ENCODE measurements at places on chromosomes 7 and 10.

DNA sequence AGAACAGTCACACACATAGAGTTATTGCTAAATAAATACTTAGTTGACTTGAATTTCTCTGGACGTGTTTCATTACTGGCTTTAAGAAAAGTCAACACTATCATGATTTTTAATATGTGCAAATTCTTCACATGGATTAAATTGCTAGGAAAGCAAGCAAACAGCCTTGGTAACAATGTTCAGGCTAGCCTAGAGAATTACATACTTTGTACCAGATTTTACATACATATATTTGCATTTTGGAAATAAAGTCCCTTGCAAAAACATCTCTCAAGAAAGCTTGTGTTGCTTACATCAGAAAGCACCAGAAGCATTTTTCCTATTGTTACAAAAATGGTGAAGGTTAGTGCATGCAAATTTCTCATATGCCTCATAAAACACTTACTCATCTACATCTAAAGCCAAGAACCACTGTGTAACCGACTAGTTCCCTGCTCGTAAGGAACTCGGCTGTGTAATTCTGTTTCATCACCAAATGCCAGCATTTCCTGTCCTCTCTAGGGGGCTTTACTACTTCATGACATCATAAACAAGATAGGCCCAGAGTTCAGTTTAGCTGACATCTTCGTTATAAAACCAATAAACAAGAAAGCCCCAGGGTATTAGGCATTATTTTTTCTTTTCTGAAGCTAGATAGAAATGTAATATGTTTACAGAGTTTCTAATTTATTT is 87.8 kb downstream of the CFAP58 start:
- no peak for DNase-seq
- no peaks in the 10 kb centered on the region for H3K27me3 ChIP-seq
- no peaks in the 10 kb centered on the region for H3K4me1 ChIP-seq
- no peak overlapping the region for H3K4me3 ChIP-seq
- no peaks in the 10 kb centered on the region for H3K36me3 ChIP-seq
- no peak overlapping the region for H3K27ac ChIP-seq

DNA sequence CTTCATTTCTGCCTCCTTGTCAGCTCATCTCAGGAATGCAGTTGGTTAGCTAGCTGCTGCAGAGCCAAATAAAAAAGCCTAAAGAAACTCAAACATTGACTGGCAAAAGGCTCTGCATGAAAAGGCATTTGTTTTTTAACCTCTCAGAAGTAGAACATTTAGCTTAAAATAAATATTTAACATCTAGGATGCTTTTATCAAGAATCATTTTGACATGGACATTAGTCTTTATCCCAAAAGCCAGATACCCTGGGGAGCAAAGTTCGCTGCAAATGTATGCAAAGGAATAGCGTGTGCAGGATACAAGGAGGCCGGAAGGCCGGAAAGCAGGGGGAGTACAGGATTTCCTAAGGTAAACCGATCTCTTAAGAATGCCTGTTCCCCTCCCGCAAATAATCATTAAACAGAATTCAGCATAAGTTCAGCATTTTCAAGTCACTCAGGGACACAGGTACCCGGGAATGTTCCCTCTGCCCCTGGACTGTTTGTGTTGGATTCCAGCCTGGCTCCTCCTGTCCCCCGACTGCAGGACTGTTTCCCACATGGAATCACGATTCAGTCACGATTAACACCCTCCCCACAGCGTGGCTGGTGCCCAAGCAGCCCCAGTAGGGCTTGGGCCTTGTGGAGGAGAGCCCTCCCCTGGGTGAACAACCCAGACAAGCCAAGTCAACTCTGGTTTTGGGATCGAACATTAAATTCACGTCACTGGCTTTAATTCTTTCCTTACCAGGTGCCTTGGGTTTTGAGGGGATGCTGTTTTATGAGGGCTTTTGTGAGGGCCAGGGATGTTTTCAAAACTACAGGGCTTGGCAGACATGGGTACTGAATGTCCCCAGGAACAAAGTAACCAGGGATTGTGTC is 97.8 kb downstream of the HIPK2 start:
- H3K4me3 ChIP-seq: no peak overlapping the region
- peak overlapping the region; percentile 57 for H3K27ac ChIP-seq
- H3K27me3 ChIP-seq: no peaks in the 10 kb centered on the region
- no peaks in the 10 kb centered on the region for H3K36me3 ChIP-seq

DNA sequence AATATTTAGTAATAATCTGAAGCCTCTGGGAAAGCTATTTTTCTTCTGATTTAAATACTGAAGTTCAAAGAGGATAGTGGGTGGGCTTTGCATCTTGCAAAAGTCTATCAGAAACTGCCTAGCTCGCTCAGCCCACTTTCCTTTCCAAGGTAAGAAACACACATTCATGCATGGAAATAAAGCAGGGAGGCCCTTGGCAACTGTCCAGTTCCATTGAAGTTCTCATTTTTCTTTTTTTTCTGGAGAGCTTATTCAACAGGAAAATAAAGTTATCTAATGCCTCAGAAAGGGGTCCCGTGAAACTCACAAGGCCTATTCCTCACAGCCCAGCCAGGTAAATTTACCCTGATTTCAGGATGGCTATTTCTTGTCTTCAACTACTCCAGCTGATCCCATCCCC is 654.9 kb downstream of the KCNMA1 start:
- no peaks in the 10 kb centered on the region for H3K4me1 ChIP-seq
- H3K27ac ChIP-seq: no peak overlapping the region
- H3K4me3 ChIP-seq: no peak overlapping the region
- H3K36me3 ChIP-seq: no peaks in the 10 kb centered on the region
- H3K27me3 ChIP-seq: no peaks in the 10 kb centered on the region

DNA sequence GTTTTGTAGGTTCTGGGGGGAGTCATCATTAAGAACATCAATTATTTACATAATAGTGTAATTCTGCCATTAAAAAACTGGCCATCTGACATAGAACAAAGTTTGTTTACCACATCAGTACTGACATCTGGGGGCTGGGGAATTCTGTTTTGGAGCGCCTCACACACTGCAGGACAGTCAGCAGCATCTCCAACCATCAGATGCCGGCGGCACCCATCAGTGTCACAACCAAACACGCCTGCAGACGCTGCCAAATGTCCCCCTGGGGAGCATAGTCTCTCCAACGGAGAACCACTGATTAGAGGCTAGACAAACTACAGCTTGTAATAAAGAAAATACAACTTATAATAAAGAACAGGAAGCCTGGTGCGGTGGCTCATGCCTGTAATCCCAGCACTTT is 26.0 kb downstream of the GNA12 start:
- H3K27ac ChIP-seq: no peak overlapping the region
- H3K4me1 ChIP-seq: peaks cover 25% of the 10 kb centered on the region
- H3K36me3 ChIP-seq: no peaks in the 10 kb centered on the region
- no peak overlapping the region for H3K4me3 ChIP-seq
- no peaks in the 10 kb centered on the region for H3K27me3 ChIP-seq

- H3K27me3 ChIP-seq: no peaks in the 10 kb centered on the region
- no peak for DNase-seq
- H3K36me3 ChIP-seq: no peaks in the 10 kb centered on the region
These were observed 98.5 kb downstream of the ARHGAP22 start for GRCh38 chr10:48506147-48506917.

- no peak for DNase-seq
- no peak overlapping the region for H3K4me3 ChIP-seq
- no peaks in the 10 kb centered on the region for H3K4me1 ChIP-seq
- no peaks in the 10 kb centered on the region for H3K36me3 ChIP-seq
- H3K27me3 ChIP-seq: no peaks in the 10 kb centered on the region
These were observed 23.8 kb upstream of the UBE2D1 start for GRCh38 chr10:58311026-58311425.

- H3K4me1 ChIP-seq: no peaks in the 10 kb centered on the region
- DNase-seq: no peak
- H3K4me3 ChIP-seq: no peak overlapping the region
- H3K27me3 ChIP-seq: peaks cover 24% of the 10 kb centered on the region
- no peaks in the 10 kb centered on the region for H3K36me3 ChIP-seq
- H3K27ac ChIP-seq: no peak overlapping the region
These were observed 39.0 kb downstream of the PDGFA start for GRCh38 chr7:480531-481218.

DNA sequence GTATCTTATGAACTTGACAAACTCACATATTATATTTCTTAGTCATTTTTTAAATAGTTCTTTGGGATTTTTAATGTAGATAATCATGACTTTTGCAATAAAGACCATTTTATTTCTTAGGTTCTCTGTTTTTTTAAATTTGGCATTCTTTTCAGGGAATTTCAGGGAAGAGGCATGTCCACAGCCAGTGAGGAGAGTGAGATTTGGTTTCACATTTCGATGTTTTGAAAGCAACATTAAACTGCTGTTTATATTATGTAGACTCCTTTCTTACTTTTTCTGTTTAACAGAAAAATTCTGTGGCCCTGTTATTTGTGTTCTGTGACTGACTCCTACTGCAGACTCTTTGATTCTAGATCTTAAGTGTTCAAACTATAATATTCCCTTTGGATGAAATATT is 153.7 kb downstream of the FAM107B start:
- no peak for DNase-seq
- no peaks in the 10 kb centered on the region for H3K4me1 ChIP-seq
- H3K36me3 ChIP-seq: no peaks in the 10 kb centered on the region
- no peaks in the 10 kb centered on the region for H3K27me3 ChIP-seq
- H3K4me3 ChIP-seq: no peak overlapping the region
- no peak overlapping the region for H3K27ac ChIP-seq

DNA sequence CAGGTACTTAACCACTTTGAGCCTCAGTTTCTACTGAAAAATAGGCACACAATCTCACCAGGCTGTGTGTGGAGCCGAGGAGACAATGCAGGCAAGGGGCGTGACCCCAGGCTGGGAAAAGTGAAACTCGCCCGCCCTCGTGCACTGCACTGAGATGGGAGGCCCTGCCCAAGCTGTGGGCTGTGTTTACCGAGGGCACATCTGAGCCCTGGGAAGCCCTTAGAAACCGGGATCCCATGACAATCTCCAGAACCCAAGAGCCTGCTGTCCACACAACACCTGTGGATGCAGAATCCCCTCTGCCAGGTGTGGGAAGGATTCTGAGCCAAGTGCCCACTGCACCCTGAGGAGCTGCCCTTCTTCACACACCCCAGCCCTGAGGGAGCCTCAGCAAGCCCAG is 198.3 kb downstream of the GRID1 start:
- H3K36me3 ChIP-seq: no peaks in the 10 kb centered on the region
- no peak overlapping the region for H3K4me3 ChIP-seq
- no peak for DNase-seq

- H3K27me3 ChIP-seq: no peaks in the 10 kb centered on the region
- peak overlapping the region; percentile 98 for H3K27ac ChIP-seq
- H3K4me1 ChIP-seq: peaks cover 92% of the 10 kb centered on the region
- no peak overlapping the region for H3K4me3 ChIP-seq
- H3K36me3 ChIP-seq: no peaks in the 10 kb centered on the region
- no peak for DNase-seq
These were observed 15.9 kb downstream of the FAM53B start for GRCh38 chr10:124728071-124728829.

DNA sequence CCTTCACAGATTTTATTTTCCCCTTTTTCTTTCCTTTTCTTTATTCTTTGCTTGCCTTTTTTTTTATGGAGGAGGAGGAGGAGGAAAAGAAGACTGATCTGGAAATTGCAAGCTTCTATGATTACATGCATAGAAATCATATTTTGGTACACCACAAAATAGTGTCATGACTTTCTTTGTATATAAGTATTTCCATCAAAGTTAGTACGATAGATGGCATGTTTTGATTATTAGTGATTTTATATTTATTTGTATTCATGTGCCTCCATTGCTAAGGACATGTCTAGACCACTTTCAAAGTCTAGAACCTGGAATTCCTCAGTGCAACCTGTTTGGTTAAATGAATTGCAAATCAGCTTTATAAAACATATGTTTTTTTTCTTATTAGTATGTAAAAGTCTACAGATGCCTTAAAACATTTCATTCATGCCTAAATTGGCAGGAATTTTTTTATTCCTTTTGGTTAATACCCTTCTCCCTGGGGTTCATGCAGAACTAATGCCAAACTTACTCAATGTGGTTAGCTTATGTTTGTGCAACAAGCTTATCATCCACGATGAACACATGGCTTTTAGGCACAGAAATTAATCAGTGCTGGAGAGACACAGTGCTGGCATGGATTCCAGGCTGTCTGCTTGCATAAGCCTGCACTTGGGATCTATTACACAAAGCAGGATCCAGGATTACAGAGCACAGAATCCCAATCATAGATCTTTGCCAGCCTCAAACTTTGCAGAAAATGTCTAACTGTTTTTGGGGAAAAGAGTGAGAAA is 213.1 kb downstream of the CHRM2 start:
- no peak overlapping the region for H3K27ac ChIP-seq
- peak; percentile 67 for DNase-seq
- no peaks in the 10 kb centered on the region for H3K27me3 ChIP-seq
- no peaks in the 10 kb centered on the region for H3K36me3 ChIP-seq
- H3K4me3 ChIP-seq: no peak overlapping the region

- H3K27me3 ChIP-seq: peaks cover 3% of the 10 kb centered on the region
- peak overlapping the region; percentile 7 for H3K4me3 ChIP-seq
- H3K4me1 ChIP-seq: no peaks in the 10 kb centered on the region
These were observed 21.6 kb upstream of the PPA1 start for GRCh38 chr10:70254778-70255328.

- no peaks in the 10 kb centered on the region for H3K4me1 ChIP-seq
- no peak for DNase-seq
- no peak overlapping the region for H3K27ac ChIP-seq
- H3K36me3 ChIP-seq: no peaks in the 10 kb centered on the region
- no peaks in the 10 kb centered on the region for H3K27me3 ChIP-seq
- no peak overlapping the region for H3K4me3 ChIP-seq
These were observed 163.6 kb downstream of the PPP1R17 start for GRCh38 chr7:31850601-31851000.

DNA sequence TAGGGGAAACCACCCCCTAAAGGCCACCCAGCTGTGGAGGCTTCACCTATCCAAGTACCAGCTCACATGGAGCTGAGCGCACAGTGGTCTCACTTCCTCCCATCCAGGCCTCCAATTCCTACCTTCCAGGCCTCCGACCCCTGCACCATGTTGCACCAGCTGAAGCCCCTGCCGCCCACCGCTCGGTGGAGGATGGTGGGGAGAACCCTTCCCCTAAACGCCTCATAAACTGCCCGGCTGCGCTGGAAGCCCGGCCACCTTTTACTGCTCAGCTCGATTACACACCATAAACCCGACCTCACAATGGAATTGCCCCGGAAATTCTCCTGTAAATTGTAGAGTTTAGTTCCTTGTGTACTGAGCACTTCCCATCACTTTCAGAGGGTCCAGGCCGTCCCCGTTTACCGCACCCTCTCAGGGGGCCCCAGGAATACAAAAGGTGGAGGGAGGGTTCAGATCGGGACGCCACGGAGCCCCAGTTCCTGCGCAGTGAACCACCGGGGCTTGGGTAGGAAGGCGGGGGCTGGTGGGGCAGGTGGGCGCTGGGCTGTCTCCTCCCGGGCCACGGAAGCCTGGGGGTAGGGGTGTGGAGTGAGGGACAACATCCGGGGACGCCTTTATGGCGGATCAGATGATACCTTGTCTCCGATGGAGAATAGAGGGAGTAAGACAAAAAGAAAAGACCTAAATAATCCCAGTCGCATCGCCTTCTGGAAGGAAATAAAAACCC is 1.4 kb upstream of the HOXA7 start:
- H3K27ac ChIP-seq: no peak overlapping the region
- H3K4me1 ChIP-seq: no peaks in the 10 kb centered on the region
- H3K36me3 ChIP-seq: no peaks in the 10 kb centered on the region
- H3K4me3 ChIP-seq: no peak overlapping the region
- H3K27me3 ChIP-seq: peaks cover 91% of the 10 kb centered on the region

GRCh38 chr10:17793823-17794644 is 15.1 kb upstream of the MRC1 start:
- H3K4me1 ChIP-seq: no peaks in the 10 kb centered on the region
- H3K4me3 ChIP-seq: no peak overlapping the region
- H3K36me3 ChIP-seq: no peaks in the 10 kb centered on the region
- no peak overlapping the region for H3K27ac ChIP-seq

Measured in tibial nerve (tissue), 4 donors.